ENCODE measurements at places on chromosomes 1 and 21. TPM values are rescaled to one million over a fixed set of nuclear protein-coding genes. Genes with fewer than 3 reads are reported as not detected.

ZNF593OS gene
- total RNA-seq, result not detected

F11R gene
- total RNA-seq, result 95.8 TPM

DNA sequence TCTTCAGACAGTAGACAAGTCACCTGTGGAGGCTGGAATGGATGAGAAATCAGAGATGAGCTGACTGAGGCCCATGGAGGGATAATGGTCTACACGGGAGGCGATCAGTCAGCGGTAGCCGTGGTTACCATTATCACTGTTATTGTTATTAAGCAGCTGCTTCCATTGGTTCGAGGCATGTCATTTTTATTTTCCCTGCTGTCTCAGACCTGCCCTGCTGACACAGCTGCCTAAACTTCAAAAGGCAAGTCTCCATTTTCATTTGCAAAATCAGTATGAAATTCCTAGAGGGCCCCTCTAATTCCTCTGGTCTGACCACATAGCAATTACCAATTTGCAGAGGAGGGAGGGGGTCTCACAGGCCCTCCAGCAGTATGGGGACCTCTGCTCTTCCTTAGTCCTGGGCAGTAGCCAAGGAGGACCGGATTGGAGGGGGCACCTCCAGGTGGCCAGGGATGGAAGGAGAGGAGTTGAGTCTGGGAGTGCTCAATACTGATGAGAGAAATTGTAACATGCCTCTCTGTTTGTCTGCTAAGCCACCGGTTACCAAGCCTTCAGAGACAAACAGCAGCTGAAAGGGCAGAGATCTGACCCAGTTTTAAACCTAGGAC lies 184.2 kb downstream of the TRABD2B start:
- H3K4me3 ChIP-seq, result no peak overlapping the region
- no peaks in the 10 kb centered on the region for H3K36me3 ChIP-seq
- no peak overlapping the region for H3K27ac ChIP-seq
- H3K27me3 ChIP-seq, result no peaks in the 10 kb centered on the region
- H3K4me1 ChIP-seq, result peaks cover 89% of the 10 kb centered on the region

SHISA4 gene
- 0.24 TPM for total RNA-seq

DNA sequence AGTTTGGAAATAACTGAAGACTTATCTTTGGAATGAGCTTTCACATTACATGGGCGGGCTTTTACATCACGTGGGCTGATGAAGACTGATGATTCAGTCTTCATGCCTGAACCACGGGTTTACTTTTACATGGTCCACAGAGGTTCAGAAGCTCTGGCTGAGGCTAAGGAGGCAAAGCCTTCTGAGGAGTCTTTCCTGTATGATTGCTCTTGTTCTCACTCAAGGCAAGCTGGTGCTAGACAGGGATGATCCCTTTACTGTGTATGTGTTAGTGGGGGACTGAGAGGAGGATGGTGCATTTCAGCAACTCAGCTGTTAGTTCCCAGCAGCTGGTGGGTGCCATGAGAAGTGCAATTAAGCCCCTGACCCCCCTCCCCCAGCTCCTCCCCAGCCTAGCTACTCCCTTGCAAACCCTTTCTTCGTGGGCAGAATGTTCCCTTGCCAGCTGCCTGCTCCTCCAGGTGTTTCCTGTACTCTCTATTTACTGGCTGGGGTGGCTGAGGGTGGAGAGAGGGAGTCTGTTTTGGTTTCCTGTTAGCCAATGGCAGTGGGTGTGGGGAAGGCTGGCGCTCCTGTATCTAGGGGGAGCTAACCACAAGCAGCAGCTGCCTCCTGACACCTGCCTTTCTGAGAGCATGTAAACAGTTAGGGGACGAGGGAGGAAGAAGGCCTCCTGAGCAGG lies 15.4 kb downstream of the BTG2 start:
- H3K27me3 ChIP-seq, result peaks cover 24% of the 10 kb centered on the region
- no peaks in the 10 kb centered on the region for H3K36me3 ChIP-seq
- H3K27ac ChIP-seq, result no peak overlapping the region
- DNase-seq, result no peak
- no peak overlapping the region for H3K4me3 ChIP-seq
- H3K4me1 ChIP-seq, result peaks cover 31% of the 10 kb centered on the region

GRCh38 chr1:27704958-27705357 lies 20.8 kb upstream of the FAM76A start:
- no peak overlapping the region for H3K4me3 ChIP-seq
- H3K4me1 ChIP-seq, result 0 out of 2 replicates have a peak, but pooled peaks cover 5% of the 10 kb centered on the region
- H3K27me3 ChIP-seq, result no peaks in the 10 kb centered on the region
- DNase-seq, result no peak

GRCh38 chr1:111679541-111679940 lies 59.7 kb downstream of the INKA2 start:
- peak; percentile 40 for DNase-seq
- H3K27ac ChIP-seq, result no peak overlapping the region
- H3K36me3 ChIP-seq, result peaks cover 8% of the 10 kb centered on the region

- no peaks in the 10 kb centered on the region for H3K36me3 ChIP-seq
- H3K4me3 ChIP-seq, result no peak overlapping the region
- no peaks in the 10 kb centered on the region for H3K27me3 ChIP-seq
Observed at GRCh38 chr1:230725256-230726012, 11.5 kb upstream of the AGT start.

GRCh38 chr1:99590578-99591209 lies 55.2 kb upstream of the PALMD start:
- H3K27ac ChIP-seq, result peak overlapping the region; percentile 82
- no peak overlapping the region for H3K4me3 ChIP-seq
- no peaks in the 10 kb centered on the region for H3K27me3 ChIP-seq
- DNase-seq, result no peak

- H3K4me3 ChIP-seq, result no peak overlapping the region
- no peaks in the 10 kb centered on the region for H3K36me3 ChIP-seq
Observed at GRCh38 chr1:228500143-228500734, 13.1 kb downstream of the RNF187 start.

DNA sequence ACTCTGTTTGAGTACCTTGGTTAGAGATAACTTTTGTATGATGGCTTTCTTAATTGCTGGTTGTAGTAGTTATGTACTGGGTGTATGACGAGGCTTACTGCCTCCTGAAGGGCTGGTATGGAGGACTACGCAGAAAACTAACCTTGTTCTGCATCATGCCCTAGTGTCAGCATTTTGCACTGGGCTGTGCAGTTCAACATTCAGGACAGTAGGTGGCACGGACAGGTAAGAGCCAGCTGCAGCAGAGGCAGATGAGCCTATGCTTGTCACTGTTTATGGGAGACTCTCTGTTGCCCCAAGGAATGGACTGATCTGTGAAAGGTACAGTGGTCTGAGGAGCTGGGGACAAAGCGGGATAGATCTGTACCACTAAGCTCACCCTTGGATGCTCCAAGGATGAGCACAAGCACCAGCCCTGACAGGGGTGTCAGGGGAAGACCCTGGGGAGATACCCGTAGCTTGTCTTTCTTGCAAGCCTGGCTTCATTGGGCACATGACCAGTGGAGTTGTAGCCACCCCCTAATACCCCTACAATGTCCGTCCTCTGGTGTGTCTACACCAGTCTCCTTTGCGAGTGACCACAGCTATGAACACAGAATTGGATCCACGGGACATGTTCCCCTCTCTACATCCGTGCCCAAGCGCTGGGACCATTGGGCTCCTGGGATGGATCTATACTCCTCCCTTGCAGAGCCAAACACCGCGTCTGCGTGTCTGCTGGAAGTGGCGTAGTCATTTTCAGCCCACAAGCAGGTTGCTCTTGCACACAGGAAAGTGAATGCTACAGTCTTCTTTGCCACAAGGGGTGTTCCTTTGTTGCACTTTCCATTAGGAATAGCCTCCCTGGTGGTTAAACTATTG lies 51.1 kb upstream of the CFHR3 start:
- H3K4me1 ChIP-seq, result no peaks in the 10 kb centered on the region
- H3K36me3 ChIP-seq, result no peaks in the 10 kb centered on the region
- no peak overlapping the region for H3K27ac ChIP-seq
- H3K4me3 ChIP-seq, result no peak overlapping the region
- DNase-seq, result peak; percentile 67

SELENBP1 gene
- total RNA-seq, result 30.2 TPM

DNA sequence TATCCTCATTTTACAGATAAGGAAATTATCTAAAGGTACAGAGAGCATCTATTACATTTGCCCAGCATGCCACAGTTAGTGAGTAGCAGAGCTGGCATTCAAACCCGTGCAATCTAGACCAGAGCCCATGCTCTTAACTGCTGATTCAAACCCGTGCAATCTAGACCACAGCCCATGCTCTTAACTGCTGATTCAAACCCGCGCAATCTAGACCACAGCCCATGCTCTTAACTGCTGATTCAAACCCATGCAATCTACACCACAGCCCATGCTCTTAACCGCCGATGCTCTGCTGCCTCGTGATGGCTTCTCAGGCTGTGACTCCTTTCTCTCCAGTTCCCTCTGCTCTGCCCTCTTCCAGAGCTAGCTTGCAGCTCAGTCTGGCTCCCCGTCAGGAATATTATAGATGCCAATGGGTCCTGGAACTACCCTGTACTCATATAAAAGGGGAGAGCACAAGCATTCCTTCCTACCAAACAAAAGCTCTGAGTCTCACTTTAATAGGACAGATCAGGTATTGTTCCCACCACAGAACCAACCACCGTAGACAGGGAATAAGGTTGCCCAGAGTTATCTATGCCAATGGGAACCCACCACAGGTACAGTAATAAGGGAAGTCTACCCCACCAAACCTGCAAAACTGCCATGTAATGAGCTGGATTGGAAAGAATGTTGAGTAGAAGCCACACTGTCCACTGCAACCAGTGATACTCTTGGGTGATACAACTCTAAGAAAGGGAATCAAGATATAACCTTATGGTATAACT lies 78.4 kb downstream of the SMYD3 start:
- DNase-seq, result no peak
- no peaks in the 10 kb centered on the region for H3K36me3 ChIP-seq
- no peak overlapping the region for H3K4me3 ChIP-seq
- no peak overlapping the region for H3K27ac ChIP-seq
